AG09309 (cell line): ENCODE measurements at places on chromosomes 5 and 9.

- no peak for DNase-seq
These were observed 92.8 kb downstream of the SNX18 start for GRCh38 chr5:54610197-54610944.

GRCh38 chr5:79151942-79152671, 40.5 kb downstream of the BHMT start:
- no peak for DNase-seq

GRCh38 chr9:13088720-13089427, 190.6 kb downstream of the MPDZ start:
- DNase-seq, result no peak

- DNase-seq, result no peak
These were observed 70.3 kb upstream of the EPB41L4B start for GRCh38 chr9:109391176-109391575.

- no peak for DNase-seq
These were observed 9.7 kb downstream of the ANGPTL2 start for GRCh38 chr9:127112735-127113161.

GRCh38 chr5:158658446-158659230, 441.1 kb downstream of the EBF1 start:
- DNase-seq, result no peak

GRCh38 chr5:118984602-118985001, 3.7 kb downstream of the DTWD2 start:
- peak; percentile 62 for DNase-seq

DNA sequence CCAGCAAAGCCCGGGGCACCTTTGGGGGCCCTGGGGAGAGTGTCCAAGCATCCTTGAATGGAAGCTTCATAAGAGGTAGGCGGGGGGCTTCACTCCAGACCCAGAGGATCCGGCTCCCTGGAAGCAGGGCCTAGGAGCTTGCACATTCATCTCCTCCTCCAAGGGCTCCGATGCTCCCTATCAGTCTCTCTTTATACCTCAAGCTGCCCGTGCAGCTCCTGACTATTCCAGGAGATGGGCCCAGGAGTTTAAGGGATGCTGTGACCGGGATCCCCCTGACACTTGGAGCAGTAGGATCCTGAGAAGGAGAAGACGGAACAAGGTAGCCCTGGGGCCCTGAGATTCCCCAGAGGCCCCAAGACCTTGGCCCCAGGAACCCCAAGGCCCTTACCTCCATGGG, 25.9 kb downstream of the CSF1R start:
- DNase-seq, result no peak

GRCh38 chr5:178267876-178268275, 35.3 kb upstream of the PHYKPL start:
- DNase-seq, result no peak

DNA sequence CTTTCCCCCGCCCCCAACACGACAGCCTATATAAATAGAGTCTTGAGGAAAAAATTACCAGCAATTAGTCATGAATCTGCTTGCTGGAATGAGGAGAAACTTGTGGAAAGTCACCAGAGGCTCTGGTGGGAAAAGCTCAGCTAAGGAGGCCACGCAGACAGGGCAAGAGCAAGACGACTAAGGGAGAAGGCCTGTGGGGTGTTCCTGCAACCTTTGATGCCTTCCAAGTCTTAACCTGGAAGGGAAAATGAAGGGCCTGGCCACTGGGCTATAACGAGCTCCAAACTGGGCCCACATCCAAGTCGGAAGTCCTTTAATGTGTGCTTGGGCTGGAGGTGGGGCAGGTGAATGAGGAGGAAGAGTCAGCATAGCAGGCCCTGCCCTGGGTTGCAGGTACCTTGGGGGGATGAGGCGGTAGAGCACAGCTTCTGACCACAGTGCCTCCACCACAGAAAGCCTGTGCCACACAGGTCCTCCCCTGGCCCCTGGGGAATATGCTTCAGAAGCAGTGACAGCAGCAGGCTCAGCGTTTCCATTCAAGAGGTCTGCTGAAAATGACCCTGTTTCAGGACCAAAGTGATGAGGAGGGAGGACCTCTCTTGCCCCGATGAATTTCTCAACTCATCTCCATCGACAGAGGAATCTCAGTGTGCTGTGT, 92.8 kb upstream of the LRRTM2 start:
- DNase-seq, result no peak

DNA sequence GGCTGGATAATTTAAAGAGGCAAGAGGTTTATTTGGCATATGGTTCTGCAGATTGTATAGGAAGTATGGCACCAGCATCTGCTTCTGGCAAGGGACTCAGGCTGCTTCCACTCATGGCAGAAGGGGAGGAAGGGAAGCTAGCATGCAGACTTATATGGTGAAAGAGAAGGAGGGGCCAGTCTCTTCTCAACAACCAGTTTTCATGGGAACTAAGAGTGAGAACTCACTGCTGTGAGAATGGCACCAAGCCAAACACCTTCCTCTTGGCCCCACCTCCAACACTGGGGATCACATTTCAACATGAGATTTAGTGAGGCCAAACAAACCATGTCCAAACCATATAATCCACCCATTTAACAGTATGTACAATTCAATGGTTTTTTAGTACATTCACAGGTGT, 113.3 kb upstream of the SHB start:
- no peak for DNase-seq

DNA sequence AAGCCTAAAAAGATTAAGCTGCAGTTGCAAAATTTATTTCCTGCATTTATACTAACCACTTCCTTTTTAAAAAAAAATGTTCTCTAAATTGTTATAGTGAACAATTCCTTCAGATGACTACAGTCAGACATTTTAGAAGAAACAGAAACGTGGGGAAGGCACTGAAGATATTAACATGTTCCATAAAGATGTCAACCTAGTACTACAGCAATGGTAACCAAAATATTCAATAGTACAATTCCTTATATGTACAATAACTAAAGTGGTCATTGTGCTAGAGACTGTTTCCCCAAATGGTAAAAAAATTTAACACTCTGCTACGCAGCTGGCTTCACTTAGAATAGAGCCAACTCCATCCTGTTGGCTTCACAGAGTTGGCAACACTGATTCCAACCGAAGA, 97.7 kb downstream of the FNBP1 start:
- DNase-seq, result no peak

DNA sequence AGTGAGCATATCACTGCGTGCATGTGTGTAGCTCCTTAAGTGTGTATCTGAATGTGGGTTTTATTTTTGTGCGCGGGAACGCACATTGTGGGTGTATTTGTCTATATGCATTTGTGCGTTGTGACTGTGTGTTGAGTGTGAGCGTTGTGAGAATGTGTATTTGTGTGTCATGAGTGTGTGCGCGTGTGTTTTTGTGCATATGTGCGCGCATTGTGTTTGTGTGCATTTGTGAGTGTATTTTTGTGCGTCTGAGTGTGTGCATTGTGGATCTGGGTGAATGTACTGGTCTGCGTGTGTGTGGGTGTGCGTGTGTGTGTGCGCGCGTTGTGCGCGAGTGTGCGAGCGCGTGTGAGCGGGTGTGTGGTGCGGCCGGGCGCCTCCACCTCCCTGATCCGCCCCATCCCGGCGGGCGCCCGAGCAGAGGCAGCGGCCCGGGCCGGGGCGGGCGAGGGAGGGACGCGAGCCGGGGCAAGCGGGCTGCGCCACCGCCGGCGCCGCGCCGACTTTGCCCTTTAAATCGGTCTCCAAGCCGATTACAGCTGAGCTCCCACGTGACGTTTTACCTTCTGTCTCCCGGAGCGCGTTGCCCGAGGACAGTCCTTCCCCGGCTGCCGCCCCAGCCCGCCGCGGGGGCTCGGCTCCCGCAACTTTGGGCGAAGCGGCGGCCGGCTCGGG, at the start of gene RASGRF2:
TSS of gene RASGRF2 (plus strand) at position 596 of the 675 bp plus-strand sequence. CDS start 376 bp downstream, outside the sequence.
- DNase-seq, result no peak

DNA sequence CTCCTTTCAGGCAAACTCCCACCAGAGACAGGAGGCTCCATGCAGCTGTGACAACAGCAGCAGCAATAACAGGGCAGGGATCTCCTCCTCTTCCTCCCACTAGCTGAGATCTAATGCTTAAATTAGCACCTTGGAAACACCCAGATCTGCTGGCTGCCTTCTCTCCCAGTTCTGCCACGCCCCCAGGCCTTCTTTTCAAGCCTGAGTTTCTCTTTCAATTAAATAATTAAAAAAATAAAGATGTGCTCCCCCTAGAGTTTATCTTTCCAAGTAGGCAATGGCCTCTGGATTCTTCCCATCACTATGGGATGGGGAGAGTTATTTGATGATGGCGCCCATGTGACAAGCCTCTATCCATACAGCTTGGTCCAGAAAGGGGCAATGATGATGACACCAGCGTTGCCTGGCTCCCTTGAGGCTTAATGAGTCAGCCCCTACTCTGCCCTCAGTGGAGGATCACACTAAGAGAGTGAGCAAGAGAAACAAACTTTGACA, 3.8 kb downstream of the FAM219A start:
- DNase-seq, result no peak

- no peak for DNase-seq
These were observed 6.9 kb downstream of the TNFSF15 start for GRCh38 chr9:114798780-114799427.

- DNase-seq, result no peak
These were observed 274.4 kb downstream of the EFNA5 start for GRCh38 chr5:107396351-107396690.

- peak; percentile 87 for DNase-seq
These were observed 85.0 kb downstream of the STK10 start for GRCh38 chr5:172102913-172103626.

DNA sequence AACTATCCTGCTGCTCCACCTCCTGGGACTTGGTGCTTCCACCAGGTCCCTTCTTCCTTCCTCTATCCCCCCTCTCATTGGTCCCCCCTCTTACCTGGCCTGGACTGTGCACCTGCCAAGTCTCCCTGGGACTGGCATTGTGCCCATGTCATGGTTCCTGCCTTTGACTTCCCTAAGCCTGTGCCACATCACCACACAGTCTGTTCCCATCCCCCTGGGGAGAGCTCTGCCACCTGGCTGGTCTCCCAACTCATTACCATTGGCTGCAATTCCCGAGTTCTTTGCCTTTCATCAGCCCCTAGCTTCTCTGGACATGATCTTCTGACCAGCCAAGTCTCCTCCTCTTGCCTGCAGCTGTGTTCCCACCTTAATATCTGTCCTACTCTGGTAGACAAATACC, 180.3 kb downstream of the SREK1 start:
- DNase-seq, result no peak

DNA sequence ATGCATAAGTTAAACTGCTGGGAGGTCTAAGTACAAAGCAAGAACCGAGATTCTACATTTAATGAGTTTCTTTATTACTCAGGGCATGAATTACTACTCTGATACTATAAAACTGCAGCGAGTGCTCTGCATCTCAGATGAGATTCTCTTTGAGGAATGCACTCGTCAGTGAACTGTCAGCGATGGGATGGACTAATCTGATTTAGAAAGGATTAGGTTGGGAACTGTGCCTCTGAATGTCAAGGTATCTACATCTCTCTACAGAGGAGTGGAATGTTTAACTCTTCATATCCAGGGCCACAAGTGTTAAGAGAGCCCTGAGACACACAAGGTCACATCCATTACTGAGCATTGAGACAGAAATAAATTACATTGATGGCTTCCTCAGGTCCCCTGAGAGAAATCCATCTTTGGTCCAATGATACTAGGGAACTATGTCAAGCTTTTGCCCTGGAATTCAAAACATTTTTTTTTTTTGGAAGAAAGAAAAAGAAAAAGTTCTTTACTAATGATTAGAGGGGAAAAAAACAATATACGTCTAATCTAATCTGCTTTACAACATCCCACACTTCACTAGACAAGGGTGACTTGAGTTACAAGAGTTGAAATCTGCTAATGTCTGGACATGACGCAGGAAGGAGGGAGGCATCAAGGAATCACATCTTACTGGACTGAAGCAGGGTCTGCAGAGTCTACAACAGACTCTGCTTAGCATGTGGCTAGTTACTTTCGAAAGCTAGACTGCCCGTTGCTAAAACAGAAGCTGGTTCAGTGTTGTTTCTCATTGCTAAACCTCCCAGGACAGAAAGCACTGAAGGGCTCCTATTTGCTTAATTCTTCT, 270.0 kb upstream of the TLE4 start:
- no peak for DNase-seq

DNA sequence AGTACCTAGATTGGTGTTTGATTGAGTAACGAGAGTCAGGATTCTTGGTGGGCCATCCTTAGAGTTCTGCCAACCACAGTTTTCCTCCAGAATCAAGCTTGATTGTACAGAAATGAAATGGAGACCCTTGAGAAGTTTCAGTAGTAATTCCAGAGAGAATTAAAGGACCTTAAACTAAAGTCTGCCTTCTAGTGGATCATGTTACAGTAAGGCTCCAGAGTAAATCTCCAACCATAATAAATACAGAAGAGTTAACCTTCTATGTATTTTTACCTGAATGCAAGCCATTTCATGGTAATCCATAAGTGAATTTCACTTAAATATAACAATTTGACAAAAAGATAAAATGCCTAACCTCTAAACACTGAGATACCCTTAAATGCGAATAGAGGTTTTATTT, 53.0 kb upstream of the CNTLN start:
- no peak for DNase-seq

GRCh38 chr5:142421228-142421617, 96.4 kb upstream of the SPRY4 start:
- no peak for DNase-seq

- peak; percentile 10 for DNase-seq
These were observed 183.4 kb downstream of the GOLPH3 start for GRCh38 chr5:31990701-31991110.

- no peak for DNase-seq
These were observed 38.9 kb downstream of the GABRB2 start for GRCh38 chr5:161507591-161507990.

- no peak for DNase-seq
These were observed 85.2 kb downstream of the CMYA5 start for GRCh38 chr5:79774855-79775237.
